ENCODE measurements at places on chromosomes 5 and 9.

- no peak for DNase-seq
These were observed 111.9 kb downstream of the MTRR start for GRCh38 chr5:7980881-7981280.

- no peak for DNase-seq
These were observed 14.9 kb downstream of the CD180 start for GRCh38 chr5:67181648-67182221.

DNA sequence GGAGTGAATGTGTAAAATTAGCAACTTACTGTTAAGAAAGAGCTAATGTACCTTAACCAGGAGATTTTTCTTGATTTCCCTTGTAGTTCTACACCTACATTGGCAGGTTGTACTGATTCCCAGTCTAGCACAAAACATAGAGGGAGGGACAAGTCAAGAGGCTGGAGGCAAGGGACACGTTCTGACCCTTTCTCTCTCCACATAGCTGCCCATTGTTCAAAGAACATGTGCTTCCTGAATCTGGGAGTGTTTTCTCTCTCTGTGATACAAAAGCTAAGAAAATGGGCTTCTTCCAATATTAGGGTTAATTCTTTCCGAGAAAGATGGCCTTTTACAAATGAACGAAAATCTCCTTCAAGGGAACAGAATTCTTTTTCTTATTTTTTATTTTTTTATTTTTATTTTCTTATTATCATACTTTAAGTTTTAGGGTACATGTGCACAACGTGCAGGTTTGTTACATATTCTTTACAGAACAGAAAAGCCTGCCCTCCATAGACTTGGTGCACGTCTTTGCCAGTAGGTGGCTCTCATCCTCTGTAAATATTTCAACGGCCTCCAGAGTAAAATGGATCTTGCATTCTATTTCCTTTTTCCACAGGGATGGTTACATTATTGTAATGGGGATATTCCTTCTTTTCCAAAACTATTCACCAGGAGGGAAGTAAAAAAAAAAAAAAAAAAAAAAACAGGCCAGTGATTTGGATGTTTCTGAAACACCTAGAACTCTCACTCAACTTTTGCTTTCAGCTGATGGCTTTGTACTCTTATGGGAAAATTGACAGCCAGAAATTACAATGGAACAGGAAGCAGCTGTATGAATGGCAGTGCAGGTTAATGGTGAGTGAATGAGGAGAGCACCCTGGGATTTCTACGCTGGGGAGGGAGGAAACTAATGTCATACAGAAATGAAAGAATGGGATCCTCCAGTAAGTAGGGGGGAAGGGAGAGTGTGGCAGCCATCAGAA, 13.1 kb upstream of the IFNA5 start:
- no peak for DNase-seq

- DNase-seq: no peak
These were observed 2067.2 kb upstream of the C9orf72 start for GRCh38 chr9:29640507-29640906.

DNA sequence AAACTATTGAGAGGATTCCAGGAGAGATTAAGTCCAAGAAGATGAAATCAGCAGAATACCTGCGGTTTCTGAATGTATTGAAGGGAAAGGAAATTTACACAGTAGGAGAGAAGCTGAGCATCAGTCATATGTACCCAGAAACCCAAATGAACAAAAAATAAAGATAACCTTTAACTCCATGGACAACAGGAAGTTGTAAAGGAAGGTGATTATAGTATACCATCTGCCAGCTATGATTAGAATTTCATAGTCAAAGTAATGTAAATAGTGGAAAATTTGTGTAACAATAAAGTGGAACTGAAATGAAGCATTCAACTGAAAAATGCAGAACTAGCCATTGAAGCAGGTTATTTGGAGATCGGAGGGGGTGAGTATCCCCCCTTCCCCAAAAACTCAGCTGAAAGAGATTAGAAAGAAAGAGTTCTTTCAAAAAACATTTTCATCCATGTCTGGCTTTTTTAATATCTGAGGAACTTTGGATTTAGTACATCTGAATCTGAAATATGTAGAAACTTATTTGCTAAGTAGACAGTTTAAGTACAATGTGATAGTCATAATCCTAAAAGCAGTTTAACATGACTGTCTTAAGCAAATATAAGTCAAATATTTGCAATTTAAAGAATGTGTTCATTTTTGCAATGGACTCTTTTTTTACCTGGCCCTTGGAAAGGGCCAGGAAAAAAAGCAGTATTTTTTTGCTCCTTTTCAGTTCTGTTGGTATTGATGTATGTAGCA, 58.4 kb downstream of the APC start:
- DNase-seq: no peak

DNA sequence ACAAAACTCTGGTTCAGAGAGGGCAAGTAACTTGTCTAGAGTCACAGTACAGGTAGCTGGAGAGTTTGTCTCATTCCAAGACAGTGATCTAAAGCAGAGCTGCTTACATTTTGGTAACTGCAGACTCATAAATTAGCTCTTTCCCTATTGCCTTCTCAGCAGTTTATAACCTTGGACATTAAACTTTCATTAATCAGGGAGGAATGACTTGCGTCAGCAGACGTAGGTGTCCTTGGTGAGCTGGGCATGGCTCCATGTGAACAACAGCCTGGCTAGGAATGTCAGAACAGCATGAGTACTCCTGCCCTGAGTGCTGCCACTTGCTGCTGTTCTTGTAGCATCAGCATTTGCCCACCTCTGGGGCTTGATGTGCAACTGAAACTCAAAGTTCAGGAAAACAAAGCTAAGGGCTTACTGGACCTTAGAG, 2.2 kb upstream of the ALDOB start:
- DNase-seq: no peak

- no peak for DNase-seq
These were observed 50.8 kb downstream of the ADAMTS12 start for GRCh38 chr5:33840927-33841547.

DNA sequence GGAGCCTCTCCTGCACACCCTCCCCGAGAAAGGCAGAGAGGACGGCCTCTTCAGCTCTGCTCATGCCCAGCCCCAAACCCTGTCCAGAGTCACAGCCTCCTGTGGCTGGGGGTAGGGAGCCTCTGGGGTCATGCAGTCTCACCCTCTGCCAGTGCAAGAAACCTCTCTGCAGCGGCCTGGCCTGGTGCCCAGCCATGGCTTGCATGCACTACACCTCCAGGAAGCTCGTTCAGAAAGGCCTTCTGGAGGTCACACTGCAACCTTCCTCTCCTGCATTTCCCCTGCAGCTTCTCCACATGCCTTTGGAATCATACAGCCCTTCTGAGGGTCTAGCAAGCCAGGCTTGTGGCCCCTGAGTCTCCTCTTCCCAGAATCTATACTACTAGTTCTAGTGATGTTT, 17.9 kb downstream of the CSF1R start:
- no peak for DNase-seq

GRCh38 chr9:133551446-133551845, 16.9 kb downstream of the ADAMTSL2 start:
- no peak for DNase-seq

GRCh38 chr5:150587016-150587415, 53.4 kb upstream of the SYNPO start:
- DNase-seq: no peak

DNA sequence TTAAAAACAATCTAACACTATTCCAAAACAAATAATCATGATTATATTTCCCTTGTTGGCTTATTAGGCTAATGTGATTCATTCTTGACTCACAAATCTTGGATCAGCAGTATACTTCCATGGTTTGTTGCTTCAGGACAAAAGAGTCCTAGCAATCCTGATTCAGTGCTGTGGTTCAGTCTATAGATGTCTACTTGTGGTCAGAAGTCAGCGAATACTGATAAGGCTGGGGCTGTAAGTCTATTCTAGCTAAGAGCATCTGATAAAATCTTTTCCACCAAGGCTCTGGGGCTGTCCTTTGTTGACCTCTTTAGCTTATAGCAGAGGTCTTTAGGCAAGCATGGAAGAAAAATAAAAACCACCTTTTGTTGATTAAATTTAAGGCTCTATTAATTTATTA, 4.4 kb upstream of the SMIM3 start:
- DNase-seq: peak; percentile 57

GRCh38 chr5:159273923-159274322, 10.8 kb downstream of the UBLCP1 start:
- DNase-seq: no peak

GRCh38 chr9:126702151-126703001, 88.6 kb downstream of the LMX1B start:
- no peak for DNase-seq

DNA sequence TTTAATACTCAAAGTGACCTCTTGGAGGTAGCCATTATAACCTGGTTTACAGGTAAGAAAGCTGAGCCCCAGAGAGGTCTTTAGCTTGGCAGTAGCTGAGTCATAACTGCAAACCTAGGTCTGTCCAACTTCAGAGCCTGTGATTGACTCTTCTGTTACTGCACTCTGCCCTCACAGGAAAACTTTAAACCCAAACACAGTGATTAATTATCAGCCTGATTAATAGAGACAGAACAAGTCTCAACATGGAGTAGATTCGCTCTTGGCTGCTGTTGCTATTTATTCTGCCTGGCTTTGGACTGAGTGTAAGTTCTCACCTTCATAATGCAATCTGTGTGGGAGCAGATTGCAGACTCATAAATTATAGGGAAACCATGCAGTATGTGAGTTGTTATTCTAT, 27.4 kb upstream of the TXN start:
- DNase-seq: peak; percentile 86

- no peak for DNase-seq
These were observed 710 bp upstream of the PIP5KL1 start for GRCh38 chr9:127931092-127931881.

DNA sequence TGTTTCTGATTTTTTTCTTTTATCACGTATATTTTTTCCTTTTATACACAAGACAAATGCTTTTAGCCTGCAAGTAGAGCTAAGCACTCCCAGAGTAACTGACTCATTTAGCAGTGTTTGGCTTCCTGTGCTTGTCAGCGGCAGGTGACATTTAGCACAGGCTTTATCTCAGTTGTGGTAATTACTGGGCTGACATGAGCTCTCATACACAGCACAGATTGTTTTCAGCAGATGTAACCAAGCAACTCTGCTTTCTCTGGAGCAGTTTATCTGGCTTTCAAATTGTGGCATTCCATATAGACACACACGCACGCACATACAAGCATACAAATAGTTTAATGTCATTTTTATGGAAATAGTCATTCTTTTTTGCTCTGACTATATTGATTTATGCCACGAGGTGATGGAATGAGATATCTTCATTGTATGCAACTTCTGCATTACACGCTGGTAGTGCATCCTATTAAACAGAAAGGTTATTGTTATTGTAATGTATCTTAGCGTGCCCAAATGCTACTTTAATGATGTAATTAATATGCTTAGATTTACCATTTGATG, 379.0 kb upstream of the GRAMD2B start:
- no peak for DNase-seq

- DNase-seq: no peak
These were observed 539.1 kb downstream of the CDK5RAP2 start for GRCh38 chr9:120040896-120041295.

DNA sequence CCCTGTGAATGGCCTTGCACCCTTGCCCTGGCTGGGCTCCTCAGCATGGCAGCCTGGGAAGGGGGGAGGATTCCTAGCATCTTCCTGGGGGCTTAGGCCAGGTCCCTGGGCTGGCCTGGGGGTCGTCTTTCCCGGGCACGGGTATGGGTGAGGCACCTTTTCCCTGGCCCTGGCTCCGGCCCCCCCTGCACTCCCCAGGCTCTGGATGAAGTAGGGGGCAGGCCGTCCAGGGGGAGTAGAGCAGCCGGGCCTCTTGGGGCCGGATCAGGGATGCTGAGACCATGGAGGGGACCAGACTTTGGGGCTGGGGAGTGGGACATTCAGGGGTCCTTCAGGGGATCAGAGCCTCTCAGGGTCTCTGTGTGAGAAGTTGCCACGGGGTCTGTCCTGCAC, 6.6 kb downstream of the RXRA start:
- DNase-seq: no peak

DNA sequence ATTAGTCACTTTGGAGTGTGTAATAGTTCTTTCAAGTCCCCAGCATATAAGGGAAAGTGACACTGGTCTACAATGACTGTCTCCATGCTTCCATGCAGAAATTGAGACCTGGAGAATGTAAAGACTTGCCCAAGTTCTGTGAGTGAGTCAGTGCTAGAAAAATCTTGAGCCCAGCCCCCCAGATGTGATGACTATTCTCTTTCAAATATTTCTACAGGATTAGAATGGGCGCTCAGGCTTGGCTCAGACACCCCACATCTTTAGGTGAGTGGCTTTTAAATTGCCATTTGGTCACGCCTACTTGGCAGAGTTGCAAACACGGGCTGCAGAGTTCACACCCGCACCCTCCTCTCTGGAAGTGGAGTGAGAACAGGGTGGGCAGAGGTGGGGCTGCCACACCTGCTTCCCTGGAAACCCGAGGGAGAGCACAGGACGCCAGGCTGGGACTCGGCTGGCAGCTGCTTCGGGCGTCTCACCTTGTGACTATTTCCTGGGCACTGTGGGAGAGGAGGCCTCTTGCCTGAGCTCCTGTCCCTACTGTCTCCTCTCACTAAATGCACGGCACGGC, 37.6 kb downstream of the ROPN1L start:
- peak; percentile 75 for DNase-seq

DNA sequence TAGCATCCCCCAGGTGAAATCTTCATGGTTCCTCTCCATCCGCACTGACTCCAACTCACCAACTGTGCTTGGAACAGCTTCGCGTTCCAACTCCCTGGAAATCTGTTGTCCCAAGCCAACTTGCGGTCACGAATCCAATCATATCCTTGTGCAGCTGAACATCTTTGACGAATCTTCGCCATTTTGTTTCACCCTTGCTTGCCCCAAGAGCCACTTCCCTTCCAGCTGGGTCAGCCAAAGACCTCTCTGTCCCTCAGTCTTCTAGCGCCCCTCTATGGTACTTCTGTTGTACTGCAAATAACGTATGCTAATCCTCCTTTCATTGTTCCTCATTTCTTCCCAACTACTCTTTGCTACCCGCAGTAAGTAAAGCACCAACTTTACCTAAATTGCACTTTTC, 61.0 kb upstream of the TARS1 start:
- peak; percentile 4 for DNase-seq

GRCh38 chr9:91776409-91777291, 173.4 kb downstream of the ROR2 start:
- DNase-seq: no peak

GRCh38 chr5:170755679-170756456, 27.7 kb upstream of the GABRP start:
- no peak for DNase-seq

GRCh38 chr9:21555911-21556310, 73.8 kb upstream of the IFNE start:
- no peak for DNase-seq

- DNase-seq: peak; percentile 1
These were observed 60.9 kb downstream of the YTHDC2 start for GRCh38 chr5:113574417-113574816.
